ENCODE measurements at places on chromosomes 7 and 10.
A peak's percentile ranks its signal among the peaks of the same experiment; 100 is the strongest.

- DNase-seq: no peak
Measured at GRCh38 chr7:13032084-13032483, 344.7 kb downstream of the ARL4A start.

- peak; percentile 90 for DNase-seq
Measured at GRCh38 chr10:69994262-69994661, 58.4 kb upstream of the MACROH2A2 start.

DNA sequence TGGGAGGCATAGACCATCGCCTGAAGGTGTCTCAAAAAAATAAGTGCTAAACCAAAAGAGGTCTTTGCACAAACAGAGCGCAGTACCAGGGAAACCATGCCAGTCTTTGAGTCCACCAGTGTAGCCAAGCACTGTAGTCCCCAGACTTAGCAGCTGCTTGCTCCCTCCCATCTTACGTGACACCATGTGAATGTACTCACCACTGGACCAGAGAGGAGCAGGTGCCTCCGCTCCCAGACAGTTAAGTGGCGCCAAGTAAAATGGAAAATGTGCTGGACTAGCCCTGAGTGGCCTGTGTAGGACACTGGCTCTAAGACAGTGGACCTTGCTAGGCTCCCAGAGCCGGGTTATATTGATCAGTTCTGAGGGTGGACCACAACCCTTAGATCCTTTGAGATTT is 47.7 kb upstream of the PLEKHA1 start:
- DNase-seq: no peak

- DNase-seq: peak; percentile 70
Measured at GRCh38 chr10:59362959-59363381, 621 bp upstream of the FAM13C start.

DNA sequence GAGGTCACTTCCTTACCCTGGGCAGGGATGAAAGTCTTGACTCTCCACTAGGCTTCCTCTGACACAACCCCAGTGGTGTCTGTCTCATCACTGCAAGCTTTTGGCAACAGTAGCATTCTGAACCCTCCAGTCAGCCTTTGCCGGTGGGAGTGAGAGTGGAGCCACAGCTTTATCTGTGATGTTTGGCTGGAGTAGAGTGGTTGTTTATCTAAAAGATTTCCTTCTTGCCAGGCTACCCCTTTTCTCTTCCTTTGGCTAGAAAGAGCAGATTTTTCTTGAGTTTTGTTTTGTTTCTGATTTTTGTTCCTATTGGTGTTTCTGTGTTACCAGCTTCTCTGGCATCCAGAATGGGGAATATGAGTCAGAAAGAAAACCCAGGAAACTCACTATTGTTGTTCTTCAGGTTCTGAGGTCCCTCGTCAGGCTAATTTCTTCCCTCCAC is 98.9 kb upstream of the KIF5B start:
- no peak for DNase-seq

- no peak for DNase-seq
Measured at GRCh38 chr7:92655346-92655884, 65.2 kb upstream of the FAM133B start.

GRCh38 chr10:11856678-11857077 is 33.5 kb downstream of the PROSER2 start:
- no peak for DNase-seq

- no peak for DNase-seq
Measured at GRCh38 chr10:79072041-79072441, 3.3 kb downstream of the ZMIZ1 start.

DNA sequence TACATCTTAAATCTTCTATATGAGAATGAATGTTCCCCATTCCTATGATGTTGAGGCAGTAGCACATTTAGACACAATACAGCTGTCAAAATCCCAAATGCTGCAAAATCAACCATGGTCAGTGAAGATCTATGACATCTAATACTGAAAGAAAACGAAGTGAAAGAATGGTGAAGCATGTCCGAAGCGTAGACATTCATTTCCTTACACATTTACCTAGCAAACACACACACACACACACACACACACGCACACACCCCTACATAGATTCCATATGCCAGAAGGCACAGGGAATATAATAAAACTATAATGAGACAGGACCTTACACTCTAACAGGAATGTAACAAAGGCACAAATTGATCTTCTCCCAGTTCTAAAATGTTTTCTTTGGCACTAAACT is 32.5 kb downstream of the CCDC6 start:
- no peak for DNase-seq

DNA sequence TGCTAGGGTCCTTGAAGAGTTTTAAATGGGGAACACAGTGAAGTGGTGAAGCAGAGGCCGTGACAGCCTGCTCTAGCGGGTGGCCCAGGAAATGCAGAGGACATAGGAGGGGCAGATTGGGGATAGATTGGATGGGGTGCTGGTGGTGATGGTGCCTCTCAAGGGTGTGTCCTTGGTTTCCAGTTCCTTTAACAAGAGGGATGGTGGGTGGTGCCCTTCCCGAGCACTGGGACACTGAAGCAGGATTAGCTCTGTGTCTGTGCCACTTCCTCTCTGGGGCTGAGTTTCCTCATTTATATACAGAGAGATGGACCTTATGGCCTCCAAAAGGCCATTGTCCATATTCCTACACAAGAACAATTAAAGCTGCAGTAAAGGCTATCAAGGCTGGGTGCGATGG is 285.5 kb downstream of the TCF7L2 start:
- no peak for DNase-seq

GRCh38 chr7:9958486-9958885 is 1015.2 kb upstream of the PHF14 start:
- DNase-seq: no peak

GRCh38 chr10:90741926-90742565 is 115.8 kb downstream of the HTR7 start:
- DNase-seq: peak; percentile 29

DNA sequence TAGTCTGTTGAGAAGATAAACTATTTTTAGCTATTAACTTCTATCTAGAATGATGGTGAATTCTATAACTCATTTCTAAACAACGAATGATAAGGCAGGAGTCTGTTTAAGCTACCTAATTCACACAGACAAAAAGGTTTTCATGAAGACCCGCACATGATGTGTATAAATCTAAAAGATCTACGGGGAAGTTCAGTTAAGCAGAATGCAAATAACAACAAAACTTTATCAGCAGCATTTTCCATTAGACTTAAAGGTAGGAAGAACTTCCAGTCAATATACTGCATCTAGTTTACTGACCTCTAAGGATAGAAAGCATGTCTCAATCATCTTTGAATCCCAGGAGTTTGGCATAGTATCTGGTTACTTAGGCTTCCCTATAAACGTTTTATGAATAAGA is 62.6 kb downstream of the CDK6 start:
- no peak for DNase-seq

GRCh38 chr7:25694699-25695098 is 457.3 kb upstream of the NFE2L3 start:
- DNase-seq: no peak

DNA sequence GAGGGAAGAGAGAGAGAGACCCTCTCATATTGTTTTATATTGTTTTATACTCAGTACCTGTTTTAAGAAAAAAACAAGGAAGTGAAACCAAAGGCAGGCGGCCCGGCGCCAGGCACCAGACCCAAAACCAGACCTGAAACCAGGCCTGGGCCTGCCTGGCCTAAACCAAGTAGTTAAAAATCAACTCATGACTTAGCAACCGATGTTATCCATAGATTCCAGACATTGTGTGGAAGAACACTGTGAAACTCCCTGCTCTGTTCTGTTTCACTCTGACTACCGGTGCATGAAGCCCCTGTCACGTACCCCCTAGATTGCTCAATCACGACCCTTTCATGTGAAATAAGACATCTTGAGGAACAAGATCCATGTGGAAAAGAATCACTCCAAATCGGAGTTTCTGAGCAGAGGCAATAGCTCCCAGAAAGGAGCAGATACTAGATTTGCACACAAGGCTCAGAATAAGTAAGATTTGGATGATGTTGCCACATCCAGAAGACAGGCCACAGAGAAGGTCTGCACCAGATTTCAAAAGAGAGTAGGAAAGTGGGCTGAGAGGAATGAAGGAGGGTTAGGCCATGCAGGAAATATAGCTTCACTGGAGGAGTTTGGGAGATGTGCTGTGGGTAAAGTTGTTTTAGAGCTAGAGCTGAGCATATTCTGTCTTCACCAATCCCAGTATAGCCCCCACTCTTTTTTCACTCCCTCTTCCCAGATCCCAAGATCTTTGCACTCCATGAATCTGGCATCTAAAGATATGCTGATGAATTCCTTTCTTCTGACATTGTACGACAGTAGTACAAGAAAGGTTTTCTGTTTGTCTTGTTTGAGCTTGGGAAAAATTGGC is 8.8 kb upstream of the ZNF248 start:
- no peak for DNase-seq

GRCh38 chr7:151091431-151091830 is 5.2 kb downstream of the AGAP3 start:
- DNase-seq: no peak

DNA sequence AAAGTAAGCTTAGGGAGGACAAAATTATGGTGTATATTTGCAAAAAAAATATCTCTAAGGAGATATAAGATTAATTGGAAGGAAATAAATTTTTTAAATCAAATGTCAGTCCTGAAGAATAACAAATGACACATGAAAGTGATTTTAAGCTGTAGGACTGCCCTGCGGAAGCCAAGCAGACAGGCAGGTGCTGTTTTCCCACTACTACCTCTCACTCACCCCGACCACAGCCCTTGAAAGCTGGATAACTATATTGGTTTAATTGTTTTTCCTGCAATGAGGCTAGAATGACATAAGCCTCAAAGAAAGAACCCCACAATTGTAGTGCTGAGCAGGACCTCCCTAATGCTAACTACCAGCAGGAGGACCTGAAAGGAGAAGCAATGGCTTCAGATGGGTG is 68.6 kb upstream of the VIPR2 start:
- no peak for DNase-seq

DNA sequence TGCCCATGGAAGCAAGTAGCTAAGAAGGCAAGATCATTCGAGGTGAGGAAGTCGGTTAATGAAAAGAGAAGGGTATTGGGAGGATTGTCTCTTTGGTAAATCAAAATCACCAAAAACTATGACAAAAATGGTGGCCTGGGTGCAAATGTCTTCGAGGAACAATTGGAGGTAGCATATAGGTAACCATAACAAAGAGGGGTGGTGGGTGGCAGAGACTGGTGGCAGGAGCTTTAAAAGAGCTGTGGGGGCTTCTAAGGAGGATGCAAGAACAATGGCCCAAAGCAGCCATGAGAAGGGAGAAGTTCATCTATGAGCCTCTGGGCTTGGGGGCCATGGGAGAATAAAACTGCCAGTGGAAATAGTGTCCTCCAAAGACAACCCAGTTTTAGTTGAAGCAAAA is 172.2 kb upstream of the PDE1C start:
- no peak for DNase-seq

- no peak for DNase-seq
Measured at GRCh38 chr7:158479664-158480025, 108.0 kb downstream of the PTPRN2 start.

DNA sequence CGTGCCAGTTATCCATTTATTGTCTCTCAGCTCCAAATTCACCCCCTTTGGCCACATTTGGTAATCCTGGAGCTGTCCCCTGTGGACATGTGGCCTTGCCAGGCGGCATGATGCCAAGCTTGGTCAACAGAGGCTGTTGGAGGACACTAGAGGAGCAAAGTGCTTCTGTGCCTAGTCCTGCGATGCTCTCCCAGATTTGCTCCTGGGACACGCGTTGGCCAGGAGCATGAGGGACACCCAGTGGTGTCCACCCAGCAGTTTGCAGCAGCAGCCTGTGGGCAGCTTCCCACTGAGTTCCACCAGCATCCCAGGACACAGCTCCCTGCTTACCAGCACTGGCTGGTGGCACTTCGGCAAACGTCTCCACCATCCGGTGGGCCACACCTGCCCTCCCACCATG is 55.5 kb upstream of the STEAP1B start:
- no peak for DNase-seq

GRCh38 chr7:1695800-1696454 is 25.9 kb downstream of the ELFN1 start:
- no peak for DNase-seq

GRCh38 chr7:130207033-130207432 is 627 bp upstream of the SSMEM1 start:
- DNase-seq: no peak

- DNase-seq: peak; percentile 49
Measured at GRCh38 chr10:70722820-70723424, 50.6 kb downstream of the ADAMTS14 start.

GRCh38 chr7:15669443-15670090 is 16.9 kb downstream of the MEOX2 start:
- no peak for DNase-seq

DNA sequence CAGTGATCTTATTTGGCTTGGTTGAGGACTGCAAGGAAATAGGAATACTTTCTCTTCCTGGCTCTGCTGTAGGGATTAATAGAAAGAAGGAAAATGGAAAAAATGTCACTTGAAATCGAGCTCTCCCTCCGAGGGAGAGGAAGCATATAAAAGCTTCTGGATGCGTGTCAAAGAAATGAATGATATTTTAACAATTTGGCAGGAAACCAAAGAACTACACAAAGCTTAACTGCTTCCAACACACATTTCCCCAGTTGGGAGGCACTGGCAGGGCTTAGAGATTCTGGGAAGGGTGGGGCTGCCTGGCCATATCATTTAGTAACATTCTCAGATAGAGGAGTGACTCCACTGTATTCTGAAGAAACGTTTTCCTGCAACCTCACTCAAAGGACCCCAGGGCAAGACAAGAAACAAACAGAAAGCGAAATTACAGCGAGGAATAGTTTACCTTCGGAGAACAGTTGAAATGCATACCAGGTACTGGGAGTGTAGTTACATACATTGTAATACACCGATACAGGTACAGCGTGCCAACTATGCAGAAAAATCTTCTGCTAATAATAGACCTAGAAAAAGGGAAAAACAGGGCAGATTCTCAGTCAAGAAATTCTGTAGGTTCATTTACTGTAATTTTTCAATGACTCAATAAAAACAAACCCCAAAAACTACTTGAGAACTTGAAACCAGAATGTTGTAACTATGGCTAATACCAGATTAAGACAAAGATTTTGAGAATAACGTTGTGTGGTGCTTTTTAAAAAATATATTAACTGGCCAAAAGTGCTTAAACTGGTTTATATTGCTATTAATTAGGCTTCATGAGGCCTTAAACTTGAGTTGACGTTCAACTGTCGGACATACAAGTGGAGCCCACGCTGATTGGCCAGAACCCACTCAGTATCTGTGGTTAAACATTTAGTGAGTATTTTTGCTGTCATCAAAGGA is 75.7 kb upstream of the ASAH2 start:
- DNase-seq: peak; percentile 21

GRCh38 chr10:88027570-88027969 is 164.1 kb downstream of the PTEN start:
- DNase-seq: no peak

- DNase-seq: no peak
Measured at GRCh38 chr10:86087716-86088115, 278.9 kb downstream of the GRID1 start.

GRCh38 chr10:62437696-62438095 is 63.5 kb downstream of the ZNF365 start:
- peak; percentile 53 for DNase-seq

DNA sequence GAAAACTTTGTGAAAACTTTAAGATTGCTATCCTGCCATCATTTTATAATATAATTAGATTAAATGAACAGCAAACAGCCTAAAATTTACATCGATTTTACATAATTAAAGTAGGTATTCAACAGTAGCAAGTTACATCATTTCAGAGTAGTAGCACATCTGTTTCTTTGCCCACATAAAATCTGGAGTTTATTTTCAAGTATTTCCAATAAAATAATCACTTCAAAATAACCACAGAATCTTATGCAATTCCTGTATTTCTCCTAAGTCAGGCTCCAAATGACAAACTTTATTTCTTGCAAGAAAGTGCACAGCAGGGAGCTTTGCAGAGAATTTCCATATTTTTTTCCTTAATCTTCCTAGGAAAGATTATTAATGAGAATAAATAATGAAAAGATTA is 82.6 kb downstream of the CUBN start:
- DNase-seq: no peak

- no peak for DNase-seq
Measured at GRCh38 chr7:131255242-131255641, 72.4 kb upstream of the MKLN1 start.
